GM19239 (cell line): ENCODE measurements at places on chromosomes 11 and 22.

DNA sequence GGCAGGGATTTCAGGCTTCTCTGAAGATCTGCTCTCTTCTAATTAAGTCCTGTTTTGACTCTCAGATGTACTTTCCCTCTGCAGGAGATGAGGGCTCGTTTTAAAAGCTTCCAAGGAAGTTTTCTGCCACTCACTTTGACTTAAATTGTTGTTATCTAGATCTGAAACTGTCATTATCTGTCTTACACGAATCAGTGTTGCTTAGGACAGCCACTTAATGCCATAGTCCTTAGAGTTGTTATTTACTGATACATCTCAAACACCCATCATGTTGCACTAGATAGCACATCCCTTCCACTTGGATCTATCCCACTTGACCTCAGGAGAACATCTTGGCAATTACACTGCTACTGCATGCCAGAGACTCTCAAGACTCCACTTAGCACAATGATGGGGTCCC is 86.9 kb upstream of the FAT3 start:
- no peak for DNase-seq

DNA sequence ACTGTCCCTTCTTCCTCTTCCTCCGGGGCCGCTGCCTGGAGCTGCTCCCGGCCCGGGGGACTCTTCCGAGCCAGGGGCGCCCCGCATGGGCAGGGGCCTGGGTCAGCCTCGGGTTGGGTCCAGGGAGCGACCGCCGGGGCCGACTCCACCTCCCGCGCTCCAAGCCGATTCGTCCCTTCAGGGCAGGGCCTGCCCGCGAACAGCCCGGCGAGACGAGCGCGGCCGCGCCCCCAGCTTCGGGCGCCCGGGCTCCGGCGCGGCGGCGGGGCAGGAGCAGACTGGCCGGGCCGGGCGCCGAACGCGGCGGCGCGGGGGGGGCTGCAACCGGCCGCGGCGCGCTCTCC is at the start of gene LARGE1:
LARGE1 (minus strand) TSS at position 280 of the 344 bp plus-strand sequence.
- no peak for DNase-seq

DNA sequence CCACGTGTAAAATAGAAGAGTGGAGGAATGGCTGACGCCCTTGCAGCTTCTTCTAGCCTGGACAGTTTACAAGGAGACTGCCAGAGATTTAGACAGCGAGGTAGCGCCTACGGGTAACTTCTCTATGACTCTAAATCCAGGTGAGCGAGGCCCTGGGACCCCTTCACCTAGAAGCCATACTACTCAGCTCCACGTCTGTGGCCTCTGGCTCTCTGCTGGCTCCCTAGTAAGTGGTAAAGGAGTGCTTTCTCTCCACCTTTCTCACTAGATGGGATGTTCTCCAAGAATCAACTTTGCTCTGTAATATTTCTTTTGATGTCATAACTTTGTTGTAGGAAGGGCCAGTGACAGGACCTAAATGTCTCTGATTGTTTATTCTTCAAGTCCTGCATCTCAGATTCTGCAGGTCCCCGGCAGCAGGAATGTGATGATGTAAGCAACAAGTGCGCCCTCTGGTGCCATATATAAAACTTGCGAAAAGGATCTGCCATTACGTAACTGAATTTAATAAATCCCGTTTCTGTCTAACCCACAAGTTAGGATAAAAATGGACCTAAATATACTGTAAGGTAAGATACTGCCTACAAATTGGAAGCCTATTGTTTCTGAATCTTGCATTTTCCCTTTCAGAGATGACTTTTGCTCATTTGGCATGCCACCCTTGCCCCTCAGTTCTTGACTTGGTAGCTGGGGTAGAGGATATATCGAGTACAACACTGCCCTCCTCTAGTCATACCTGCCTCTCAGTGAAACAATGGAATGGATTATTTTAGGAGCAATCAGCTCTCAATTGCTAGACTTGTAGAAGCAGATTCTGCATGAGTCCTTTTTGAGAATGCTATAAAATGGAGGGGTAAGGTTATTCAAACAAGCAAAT is 11.0 kb upstream of the PTPN5 start:
- DNase-seq: no peak

DNA sequence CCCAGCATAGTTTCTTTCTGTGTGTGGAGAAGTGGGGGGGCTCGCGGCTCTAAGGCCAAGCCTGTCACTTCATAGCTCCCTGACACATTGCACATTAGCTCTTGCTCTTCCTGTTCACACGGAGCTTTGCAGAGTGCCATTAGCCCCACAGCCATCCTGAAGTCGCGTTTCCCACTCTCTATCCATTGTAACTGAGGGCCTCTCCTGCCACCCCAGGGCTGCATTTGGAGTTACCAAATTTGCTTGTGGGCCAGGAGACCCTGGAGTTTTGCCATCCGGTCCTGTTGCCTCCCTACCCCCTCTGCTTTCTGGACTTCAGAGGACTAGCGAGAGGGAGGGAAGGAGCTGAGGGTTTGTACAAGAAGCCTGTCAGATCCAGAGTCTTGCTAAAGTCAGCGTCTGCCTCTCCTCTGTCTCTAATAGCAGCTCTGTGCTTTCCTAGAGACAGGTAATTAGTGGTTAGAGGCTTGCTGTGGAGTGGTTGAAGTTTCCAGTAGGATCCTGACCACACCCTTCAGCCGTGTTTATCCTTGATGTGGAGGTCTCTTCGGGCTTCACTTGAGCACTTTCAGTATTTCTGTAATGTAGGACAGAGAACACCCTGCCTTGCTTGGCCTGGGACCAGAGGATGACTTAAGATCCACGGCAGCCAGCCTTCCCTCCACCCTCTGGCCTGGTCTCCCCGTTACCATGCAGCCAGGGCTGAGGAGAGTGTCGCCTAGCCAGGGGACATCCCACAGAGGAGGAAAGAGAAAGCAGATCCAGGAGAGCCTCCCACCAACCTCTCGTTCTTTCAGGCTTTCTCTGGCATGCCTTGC is 14.1 kb downstream of the DCPS start:
- DNase-seq: no peak

- DNase-seq: no peak
These were observed 131.6 kb downstream of the ETS1 start for GRCh38 chr11:128455766-128456165.

DNA sequence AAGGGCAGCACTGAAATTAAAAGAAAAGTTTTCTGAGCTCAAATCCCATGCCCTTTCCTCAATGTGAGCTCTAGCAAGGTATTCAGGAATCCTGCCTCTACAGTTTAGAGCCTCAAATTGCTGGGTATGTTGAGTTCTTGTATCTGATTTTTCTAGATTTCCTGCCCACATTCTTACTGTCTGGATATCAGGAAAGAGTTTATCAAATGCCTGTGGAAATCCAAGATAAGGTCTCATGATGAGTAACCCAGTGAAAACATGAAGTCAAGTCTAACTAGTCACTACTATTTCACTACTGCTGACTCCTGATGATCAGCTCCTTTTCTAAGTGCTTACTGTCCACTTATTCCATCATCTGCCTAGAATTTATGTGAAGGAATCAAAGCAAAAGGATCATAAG is 29.8 kb downstream of the LIMK2 start:
- DNase-seq: no peak

DNA sequence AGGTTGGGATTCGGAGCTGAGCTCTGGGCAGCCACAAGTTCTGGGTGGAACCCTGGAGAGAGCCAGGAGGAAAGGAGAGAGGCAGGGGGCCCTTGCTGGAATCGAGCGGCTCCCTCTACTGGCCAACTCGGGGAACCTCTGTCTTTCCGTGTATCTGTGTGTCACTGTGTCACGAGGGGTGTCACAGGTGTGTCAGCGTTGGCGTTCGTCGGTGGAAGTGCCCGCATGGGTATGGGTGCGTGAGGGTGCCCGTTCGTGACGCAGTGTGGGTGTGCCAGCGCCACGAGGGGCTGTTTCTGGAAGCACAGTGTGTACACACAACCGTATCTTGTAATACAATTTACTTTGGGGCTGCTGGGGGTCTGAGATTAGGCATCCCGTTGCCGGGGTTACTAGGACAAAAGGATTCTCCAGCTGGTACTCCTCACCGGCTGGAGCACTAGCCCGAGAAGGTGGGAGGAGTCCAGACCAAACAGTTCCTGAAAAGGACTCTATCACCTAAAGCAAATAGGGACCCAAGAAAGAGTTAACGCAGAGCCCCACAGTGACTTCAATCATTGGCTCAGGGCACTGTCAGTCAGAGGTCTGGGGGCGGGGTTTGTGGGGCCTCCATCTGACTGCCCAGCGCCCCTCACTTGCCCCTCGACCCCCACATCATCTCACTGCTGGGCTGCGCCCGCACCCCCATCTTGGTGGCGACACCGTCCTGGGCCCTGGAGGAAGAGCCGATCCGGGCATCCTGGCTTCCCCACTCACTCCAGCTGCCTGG is 2.6 kb upstream of the BCL9L start:
- peak; percentile 65 for DNase-seq

- DNase-seq: no peak
These were observed 108.7 kb upstream of the SNX19 start for GRCh38 chr11:131025020-131025419.

DNA sequence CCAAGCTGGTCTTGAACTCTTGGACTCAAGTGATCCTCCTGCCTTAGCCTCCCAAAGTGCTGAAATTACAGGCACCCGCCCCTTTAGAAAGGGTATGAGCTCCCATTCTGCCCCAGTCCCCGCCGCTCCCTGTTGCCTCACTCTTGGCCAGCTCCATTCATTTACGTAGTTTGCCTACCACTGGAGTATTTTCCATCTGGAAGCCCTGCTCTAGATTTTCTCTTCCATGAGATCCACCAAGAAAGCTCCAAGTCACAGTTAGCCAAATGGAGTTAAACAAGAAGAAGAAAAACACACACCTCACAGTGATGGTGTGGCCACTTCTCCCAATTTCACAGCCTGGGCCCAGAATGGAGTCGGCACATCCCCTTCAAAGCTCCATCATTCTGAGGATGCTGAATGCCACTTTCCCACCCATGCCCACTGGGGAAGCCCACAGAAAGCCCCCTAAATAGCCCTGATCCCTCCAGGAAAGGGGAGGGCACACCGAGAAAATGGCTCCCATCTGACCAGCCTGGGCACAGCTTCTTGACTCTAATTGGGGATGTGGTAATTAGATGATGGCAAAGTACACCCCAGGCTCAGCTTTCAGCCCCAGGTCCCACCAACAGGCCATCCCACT is 381.2 kb downstream of the MN1 start:
- no peak for DNase-seq

GRCh38 chr11:112100462-112100861 is 13.8 kb downstream of the SDHD start:
- no peak for DNase-seq

DNA sequence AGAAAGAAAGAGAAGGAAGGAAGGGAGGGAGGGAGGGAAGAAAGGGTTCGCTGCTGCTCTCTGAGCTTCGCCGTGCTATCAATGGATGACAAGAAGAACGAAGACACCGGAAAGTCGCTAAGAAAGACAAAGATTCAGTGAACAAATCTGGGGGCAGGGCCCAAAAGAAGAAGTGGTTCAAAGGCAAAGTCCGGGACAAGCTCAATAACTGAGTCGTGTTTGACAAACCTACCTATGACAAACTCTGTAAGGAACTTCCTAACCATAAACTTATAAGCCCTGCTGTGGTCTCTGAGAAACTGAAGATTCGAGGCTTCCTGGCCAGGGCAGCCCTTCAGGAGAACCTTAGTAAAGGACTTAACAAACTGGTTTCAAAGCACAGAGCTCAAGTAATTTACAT is 2.9 kb upstream of the TTLL1 start:
- no peak for DNase-seq

DNA sequence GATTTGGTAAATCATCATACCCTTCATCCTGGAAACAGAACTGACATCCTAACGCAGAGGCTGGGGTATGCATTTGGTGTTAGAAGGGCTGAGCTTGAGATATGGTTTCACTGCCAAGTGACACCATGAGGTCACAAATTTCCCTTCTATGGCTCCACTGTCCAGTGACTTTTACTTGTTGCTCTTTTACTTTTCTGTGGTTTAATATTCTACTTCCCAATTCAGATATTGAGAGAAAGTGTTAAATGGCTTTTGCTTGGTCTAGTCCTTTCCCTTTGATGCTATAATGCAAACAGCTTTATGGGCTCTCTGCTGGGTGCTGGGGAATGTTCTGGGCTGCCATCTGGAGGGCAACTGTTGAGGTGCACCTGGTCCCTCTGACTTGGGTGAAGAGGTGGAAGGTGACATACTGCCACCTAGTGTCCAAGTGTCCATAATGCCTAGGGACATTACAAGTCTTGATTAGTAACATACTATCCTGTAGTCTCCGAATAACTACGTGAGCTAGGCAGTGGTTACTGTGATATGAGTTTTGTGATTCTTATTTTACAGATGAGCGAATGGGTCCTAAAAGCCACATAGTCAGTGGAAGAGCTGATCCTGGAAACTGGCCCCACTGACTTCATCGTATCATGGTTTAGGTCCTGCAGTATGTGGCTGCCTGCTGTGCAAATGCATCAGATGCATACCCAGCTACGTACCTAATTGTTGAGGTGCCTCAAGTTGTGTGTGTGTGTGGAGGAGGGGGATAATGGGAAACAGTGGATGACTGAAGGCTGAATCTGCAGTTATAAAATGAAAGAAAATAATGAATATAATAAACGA is 149.1 kb upstream of the RAG2 start:
- DNase-seq: peak; percentile 51

DNA sequence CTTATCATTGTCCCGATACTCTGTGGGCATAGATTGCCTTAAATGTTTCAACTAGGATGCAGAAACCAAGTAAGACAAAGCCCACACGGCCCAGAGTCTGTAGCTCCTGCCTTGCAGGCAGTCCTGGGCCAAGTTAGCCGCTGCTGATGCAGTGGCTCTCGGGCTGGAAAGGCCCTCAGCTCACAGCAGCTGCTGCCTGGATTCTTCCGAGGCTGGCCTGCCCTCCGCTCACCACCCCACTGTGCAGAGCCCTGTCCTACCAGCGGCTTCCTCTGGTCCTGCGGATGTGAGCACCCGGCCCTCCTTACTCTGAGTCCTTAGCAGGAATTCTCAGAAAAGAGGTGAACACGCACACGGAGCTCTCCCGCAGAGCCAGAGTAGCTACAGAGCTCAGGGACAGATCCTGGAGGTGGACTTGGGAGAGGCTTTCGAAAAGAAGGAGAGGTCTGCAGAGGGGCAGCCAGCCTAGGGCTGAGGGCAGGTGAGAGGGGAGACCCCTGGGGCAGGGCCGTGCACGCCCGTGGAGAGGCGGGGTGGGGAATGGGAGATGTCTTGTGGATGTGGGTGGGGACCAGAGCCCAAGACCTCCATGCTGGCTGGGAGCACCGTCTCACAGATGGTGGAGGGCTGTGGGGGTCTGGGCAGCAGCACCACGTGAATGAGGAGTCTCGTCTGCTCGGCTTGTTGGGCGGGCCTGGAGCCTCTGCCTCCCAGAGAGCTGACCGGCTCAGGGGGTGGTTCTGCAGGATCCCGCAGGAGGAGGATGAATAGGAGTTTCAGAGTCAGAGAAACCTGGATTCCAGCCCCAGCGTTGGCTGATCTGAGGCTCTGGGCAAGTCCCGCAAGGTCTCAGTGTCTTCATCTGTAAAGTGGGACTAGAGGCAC is 117.4 kb upstream of the B3GAT1 start:
- DNase-seq: no peak

- DNase-seq: no peak
These were observed 2.3 kb downstream of the CHID1 start for GRCh38 chr11:908273-908672.

- DNase-seq: peak; percentile 28
These were observed 102.5 kb downstream of the TIMP3 start for GRCh38 chr22:32904044-32904443.

GRCh38 chr22:30574997-30575671 is 669 bp upstream of the GAL3ST1 start:
- no peak for DNase-seq
